ENCODE measurements at places on chromosomes 5 and 9. TPM values are rescaled to one million over a fixed set of nuclear protein-coding genes. Genes with fewer than 3 reads are reported as not detected.

ENTPD2 gene
- total RNA-seq, result not detected

TMEM174 gene
- total RNA-seq, result not detected

DNA sequence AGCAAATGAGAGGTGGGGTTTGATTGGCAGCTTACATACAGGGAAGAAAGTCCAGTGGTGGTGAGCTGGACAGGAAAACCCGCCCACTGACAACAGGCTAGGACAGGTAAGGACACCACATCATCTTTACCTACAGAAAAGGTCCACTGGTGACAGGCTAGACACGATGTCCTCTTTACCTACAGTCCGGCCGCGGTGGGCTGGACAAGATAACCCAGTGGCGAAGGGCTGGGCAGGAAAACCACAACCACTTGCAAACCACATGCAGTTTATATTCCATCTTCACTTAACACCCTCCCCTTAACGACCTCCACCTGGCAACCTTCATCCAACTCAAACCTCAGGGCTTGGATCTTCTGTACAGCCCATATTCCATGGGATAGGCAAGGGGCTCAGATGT is 5.0 kb upstream of the NIPAL4 start:
- DNase-seq, result no peak

GRCh38 chr9:121683652-121684051 is 32.2 kb downstream of the DAB2IP start:
- no peak for DNase-seq

DNA sequence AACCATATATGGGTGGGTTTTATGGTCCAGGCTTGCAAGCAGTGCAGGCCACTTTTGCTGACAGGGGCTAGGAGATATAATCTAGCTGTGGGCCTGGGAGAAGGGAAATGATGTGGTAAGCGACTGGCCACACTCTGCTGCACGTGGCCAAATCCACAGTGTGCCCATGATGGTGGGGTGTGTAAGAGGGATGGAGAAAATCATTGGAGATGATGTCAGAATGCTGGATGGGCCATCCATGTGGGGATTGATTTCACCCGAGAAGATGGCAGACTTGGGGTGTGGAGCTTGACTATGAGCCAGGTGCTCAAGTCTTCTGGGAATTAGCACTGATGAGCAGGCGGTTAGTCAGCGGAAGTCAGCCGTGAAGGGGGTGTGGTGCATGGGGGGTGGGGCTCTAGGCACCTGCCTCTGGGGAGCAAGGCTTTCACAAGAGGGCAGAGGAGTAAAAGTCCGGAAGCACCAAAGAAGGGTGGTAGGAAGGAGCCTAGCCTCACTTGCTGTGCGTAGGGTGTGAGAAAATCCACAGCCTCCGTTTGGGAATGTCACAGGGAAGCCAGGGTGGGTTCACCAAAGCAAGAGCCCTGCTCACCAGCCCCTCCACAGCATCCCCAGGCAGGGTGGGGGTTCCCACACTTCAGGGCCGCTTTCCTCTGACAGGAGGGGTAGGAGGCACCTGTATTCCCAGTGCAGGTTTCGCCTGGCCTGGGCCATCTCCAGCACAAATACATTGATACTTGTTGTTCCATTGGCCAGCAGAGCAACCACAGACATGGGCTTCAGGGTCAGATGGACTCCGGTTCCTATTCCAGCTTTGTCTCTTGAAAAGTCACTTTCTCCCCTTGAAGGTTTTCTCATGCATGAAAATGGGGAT is 44.5 kb upstream of the ANGPTL2 start:
- DNase-seq, result peak; percentile 20

- no peak for DNase-seq
Observed at GRCh38 chr5:72441862-72442540, 65.2 kb downstream of the ZNF366 start.

Data from activated naive CD4-positive, alpha-beta T cell treated with anti-CD3 and anti-CD28 coated beads for 36 hours (primary cell).